Stimulated activated CD8-positive, alpha-beta memory T cell treated with anti-CD3 and anti-CD28 coated beads, Interleukin-4, amount 100 ng/mL, for 1 hour (primary cell): ENCODE measurements at places on chromosomes 5 and 9.

- DNase-seq: no peak
These were observed 732 bp downstream of the PBX3 start for GRCh38 chr9:125747765-125748445.

DNA sequence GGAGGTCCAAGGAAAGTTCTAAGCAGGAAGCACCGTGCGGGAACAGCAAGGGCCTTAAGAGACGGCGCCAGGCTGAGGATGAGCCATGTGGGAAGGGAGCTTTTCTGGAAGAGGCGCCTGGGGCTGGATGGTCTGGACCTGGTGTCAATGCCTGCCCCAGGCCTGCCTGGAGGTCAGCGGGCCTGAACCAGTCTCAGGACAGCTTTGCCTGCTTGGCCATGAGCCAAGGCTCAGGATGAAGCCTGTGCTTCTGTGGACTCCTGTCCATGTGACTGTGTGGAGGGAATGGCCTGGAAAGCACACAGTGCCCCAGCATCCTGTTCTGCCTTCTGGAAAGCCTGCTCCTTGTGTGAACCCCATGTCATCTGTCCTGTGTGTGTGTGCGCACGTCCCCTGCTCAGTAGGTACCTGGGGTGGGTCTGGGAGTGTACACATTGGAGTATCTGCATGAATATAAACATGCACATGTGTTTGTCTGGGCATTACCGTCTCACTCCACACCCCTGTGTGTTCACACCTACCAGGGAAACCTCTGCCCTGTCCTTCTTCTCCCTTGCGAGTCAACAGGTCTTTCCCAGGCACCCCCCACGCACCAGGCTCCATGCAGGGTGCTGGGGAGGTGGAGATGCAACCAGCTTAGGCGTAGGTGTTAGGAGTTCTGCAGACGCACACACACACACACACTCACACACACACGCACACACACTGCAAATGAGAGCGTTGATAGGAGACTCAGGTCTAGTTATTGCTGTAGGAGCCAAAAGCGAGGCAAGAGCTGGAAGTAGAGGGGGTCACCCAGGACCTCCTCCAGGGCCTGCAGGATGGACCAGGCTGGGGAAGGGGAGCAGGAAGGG, 24.8 kb downstream of the DAB2IP start:
- DNase-seq: no peak

GRCh38 chr5:139150367-139150999, 47.7 kb downstream of the SIL1 start:
- DNase-seq: no peak

DNA sequence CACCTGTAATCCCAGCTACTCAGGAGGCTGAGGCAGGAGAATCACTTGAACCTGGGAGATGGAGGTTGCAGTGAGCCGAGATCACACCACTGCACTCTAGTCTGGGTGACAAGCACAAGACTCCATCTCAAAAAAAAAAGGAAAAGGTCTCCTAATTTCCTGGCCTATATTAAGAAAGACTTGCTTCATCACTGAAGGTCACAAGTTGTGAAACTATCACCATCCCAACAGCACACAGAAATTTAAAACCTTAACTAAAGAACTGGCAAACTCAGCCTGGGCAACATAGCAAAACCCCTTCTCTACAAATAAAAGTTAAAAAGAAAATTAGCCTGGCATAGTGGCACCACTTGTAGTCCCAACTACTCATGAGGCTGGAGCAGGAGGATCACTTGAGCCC, 17.2 kb downstream of the FRMD3 start:
- no peak for DNase-seq

DNA sequence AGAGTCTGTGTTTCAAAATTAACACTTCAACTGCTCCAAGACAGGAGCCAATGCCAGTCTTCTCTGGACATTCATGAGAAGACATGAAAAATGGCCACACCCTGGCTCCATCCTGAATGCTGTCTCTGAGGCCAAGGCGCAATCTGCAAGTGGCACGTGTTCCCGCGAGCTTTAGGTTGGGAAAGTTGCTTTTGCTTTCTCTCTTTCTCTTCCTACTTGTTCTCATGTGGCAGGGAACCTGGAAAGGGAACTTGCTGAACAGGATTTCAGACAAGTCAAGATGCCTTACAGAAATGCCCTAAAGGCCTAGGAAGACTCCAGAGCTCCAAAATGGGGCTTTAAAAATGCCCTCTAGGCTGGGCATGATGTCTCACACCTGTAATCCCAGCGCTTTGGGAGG, 91.9 kb upstream of the OTULINL start:
- DNase-seq: no peak

GRCh38 chr5:150062216-150062922, 24.0 kb downstream of the CSF1R start:
- DNase-seq: no peak

DNA sequence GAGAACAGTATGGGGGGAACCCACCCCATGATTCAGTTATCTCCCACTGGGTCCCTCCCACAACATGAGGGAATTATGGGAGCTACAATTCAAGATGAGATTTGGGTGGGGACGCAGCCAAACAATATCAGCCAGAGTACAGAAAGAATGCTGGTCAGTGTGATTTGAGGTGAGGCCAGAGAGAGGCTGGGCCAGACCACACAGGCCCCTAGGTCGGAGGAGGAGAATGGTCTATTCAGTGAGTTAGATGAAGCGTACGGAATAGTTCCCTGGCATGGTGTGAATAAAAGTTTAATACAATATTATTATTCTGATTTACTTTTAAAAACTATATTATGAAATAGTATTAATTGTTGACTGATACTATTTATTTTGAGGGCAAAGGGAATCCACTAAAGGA, 39.7 kb downstream of the PCSK5 start:
- no peak for DNase-seq

DNA sequence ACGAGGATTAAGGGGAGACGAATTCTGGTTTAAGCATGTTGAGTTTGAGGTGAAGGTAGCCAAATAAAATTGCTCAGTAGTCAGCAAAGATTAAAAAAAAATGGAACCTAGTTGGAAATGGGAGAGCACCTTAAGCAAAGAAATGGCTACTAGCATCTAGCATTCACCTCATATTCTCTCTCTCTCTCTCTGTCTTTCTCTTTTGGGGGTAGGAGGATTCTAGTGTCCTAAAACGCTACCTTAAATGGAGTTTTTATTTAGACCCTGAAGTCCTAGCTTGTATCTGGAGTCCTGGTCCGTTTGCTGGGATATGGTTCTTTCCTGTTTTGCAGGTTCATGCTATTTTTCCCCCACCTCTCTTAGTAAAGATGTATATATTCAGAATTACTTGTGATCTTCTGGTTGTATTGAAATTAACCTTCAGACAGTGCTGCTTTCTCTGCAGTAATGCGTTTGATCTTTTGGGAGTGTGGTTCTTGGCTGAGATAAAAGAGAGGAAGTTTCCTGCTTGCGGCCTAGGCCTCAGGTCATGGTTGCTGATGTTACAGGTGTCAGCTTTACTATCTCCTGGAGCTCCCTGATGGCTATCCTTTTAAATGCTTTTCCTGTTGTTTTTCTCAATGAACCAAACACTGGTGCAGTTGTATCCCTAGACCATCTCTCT, 8.0 kb downstream of the TGFBR1 start:
- DNase-seq: no peak

- DNase-seq: no peak
These were observed 19.0 kb downstream of the KIAA1958 start for GRCh38 chr9:112505607-112506006.

DNA sequence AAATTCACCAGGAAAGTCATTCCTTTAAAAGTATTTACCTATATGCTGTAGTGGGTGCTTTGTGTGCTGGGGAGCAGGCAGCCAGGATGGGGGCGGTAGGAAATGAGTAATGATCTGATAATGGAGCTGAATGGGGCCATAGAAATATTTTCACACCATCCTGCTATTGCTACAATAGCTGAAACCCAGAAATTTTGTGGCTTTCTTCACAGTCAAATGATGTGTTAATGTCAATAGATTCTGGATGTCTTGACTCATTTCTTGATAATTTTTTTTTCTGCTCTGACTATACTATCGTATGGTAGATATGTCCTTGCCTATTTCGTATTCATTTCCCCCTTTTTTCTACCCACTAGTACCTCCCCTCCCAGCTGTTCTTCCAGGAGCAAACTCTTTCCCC, 59.5 kb downstream of the RORB start:
- no peak for DNase-seq

- no peak for DNase-seq
These were observed 1.1 kb upstream of the FRRS1L start for GRCh38 chr9:109168170-109168569.

GRCh38 chr9:122005597-122005996, 87.5 kb downstream of the TTLL11 start:
- no peak for DNase-seq

- DNase-seq: no peak
These were observed 21.6 kb downstream of the BHMT start for GRCh38 chr5:79133121-79133656.

GRCh38 chr5:89967771-89968444, 441.6 kb downstream of the CETN3 start:
- DNase-seq: no peak

GRCh38 chr5:174951151-174951780, 226.9 kb downstream of the MSX2 start:
- peak; percentile 15 for DNase-seq

DNA sequence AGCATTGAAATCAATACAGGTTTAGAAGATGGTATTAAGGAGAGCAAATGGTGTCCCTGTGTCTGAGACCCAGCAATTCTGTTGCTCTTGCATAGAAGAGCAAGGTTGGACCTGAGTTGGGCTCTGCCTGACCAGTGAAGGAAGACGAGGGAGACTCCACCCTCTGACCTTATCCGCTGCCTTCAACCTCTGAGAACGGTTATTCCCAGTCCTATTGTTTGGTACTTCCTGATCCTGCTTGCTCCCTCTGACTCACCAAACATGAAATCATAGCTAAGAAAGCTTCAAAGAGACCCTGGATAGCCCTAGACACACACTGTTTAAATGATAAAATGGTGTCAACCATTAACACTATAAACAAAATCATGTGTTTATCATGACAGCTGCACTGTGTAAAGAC, 218.5 kb downstream of the PLK2 start:
- DNase-seq: no peak

DNA sequence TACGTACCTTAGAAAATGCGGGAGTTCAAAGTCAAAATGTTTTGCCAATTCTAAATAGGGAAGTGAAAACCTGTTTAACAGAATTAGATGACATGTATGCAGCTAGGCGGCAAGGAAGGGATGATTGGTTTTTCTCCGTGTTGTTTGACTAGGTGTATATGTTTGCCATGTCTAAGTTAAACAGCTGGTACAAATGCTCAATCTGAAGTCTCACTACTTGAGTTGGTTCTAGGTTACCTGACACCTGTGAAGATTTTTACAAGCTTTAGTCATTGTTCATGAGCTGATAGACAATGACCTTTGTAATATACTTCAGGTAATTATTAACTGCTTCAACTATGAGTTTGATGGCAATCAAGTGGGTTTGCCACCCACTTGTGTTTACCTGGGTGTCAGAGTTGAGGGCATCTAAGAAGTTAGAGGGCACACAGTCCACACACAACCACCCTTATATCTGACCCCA, 74.3 kb downstream of the SLC44A1 start:
- DNase-seq: no peak

DNA sequence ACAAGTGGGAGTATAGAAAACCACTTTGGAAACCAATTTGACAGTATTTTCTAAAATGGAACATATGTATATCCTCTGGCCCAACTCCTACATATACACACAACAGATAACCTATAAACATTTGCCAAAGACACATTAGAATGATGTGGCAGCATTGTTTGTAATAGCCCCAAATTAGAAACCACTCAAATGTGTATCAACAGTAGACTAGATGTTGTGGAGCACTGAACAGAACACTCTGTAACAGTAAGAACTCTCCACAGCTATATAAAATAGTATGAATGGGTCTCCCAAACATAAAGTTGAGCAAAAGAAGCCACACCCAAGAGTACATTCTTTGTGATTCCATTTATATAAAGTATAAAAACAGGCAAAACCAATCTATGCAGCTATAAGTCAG, 6.1 kb downstream of the ZNF622 start:
- DNase-seq: no peak

GRCh38 chr5:174454464-174454863, 269.9 kb upstream of the MSX2 start:
- no peak for DNase-seq

DNA sequence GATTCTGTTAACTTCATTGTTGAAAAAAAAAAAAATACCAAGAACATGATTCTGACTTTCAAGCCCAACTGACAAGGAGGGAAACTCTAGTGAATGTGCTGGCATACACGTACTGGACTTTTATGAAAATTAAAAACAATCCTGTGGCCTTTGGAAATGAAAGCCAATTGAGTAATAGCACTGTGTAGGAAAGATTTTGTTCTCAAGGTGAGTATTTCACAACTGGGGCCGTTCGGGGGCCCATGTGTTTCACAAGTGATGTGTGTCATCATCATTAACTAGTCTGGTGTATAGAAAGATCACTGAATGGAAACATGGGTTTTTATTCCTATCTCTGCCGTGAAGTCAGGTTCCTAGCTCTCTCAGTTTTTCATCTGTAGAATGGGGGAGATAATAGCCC, 605.0 kb upstream of the CLINT1 start:
- no peak for DNase-seq

- no peak for DNase-seq
These were observed 7.7 kb downstream of the CA9 start for GRCh38 chr9:35681341-35682002.

DNA sequence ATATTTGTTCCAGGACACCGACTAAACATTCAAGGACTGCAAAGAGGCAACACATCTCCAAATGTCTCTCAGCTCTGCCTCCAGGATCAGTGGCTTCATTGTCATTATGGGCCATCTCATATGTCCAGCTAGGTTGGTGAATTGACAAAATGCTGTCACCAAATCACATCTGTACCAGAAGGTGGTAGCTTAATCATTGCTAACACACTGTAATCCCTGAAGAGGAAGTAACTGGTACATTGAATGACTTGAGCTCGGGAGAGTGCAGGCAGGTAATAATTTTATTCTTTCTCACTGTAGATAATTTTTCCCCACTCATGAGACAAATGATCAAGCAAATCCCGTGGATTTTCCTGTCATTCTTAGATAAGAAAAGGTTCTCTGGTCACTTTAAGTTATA, 169.8 kb downstream of the SEMA6A start:
- no peak for DNase-seq

DNA sequence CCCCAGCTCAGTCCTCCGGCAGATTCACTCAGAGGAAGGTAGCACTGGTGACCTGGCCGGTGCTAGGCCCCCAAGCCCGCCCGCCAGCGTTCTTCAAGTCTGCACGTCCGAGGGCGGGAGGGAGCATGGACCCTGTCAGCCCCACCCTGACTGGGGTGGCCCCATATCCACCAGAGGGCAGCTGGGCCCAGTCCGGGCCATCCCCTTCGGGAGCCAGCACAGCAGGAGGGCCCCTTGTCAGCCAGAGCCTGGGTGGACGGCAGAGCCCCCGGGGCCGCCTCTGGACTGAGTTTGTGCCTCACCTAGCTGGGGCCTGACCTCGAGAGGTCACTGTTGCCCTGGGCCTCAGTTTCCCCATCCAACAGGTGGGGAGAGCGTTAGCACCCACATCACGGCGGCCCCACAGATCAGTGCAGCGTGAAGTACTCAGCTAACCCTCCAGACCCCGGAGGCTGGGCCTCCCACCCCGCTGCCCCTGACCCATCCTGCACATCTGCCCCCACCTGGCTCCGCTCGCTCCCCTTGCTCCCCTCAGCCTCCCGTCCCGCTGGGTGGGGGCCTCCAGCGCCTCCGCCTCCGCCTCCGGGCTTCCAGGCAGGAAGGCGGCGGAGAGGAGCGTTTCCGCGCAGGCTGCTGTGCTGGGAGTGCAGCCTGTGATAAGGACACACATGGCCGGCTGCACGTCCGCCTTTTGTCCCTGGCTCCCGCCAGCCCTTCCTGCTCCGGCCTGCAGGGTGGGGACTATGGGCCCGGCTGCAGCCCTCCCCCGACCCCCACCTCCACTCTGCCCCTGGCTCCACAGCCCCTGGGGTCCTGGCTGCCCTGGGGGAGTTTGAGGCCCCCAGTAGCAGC, 16.6 kb upstream of the EGFL7 start:
- DNase-seq: no peak
